ENCODE measurements at places on chromosomes 11 and 22.

DNA sequence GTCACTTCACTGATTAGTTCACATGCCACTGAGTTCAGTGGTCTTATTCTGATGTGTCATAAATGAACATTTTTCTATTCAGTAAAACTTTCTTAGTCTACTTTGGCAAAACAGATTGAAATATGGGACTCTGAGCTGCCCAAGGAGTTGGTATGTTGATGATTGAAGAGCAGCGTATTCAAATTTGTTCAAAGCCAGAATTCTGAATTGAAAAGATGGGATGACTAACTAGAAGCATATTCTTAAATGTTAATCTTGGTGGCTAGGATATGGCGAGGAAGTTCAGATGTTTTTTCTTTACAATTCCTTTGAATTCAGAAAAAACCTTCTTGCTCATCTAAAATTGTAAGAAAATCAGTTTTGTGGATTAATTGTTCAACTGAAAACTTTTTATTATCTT is 34.7 kb downstream of the KMT2A start:
- no peak for DNase-seq

- DNase-seq, result peak; percentile 48
Measured at GRCh38 chr11:26106726-26107125, 225.2 kb upstream of the ANO3 start.

DNA sequence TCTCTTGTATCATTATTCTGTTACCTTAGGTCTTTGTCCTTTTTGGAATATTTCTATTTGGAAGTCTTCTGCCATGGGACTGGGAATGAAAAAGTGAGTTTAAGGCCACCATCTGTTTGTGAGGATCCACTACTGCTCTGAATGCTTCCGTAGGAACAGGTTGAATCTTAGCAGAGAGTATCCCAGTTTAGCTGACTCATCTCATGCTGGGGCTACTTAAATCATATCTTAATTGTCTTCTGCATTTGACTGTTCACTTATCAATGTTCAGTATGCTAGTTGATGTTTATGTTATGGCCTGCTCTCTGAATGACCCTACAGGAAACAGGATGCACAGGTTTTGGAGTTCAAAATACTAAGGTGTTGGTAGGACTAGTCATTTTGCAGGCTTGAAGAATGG is 1.4 kb upstream of the OR52I2 start:
- no peak for DNase-seq

GRCh38 chr11:119284344-119285157 is 32.4 kb downstream of the MCAM start:
- DNase-seq, result no peak

GRCh38 chr11:61687420-61687819 is 7.2 kb downstream of the DAGLA start:
- DNase-seq, result no peak

DNA sequence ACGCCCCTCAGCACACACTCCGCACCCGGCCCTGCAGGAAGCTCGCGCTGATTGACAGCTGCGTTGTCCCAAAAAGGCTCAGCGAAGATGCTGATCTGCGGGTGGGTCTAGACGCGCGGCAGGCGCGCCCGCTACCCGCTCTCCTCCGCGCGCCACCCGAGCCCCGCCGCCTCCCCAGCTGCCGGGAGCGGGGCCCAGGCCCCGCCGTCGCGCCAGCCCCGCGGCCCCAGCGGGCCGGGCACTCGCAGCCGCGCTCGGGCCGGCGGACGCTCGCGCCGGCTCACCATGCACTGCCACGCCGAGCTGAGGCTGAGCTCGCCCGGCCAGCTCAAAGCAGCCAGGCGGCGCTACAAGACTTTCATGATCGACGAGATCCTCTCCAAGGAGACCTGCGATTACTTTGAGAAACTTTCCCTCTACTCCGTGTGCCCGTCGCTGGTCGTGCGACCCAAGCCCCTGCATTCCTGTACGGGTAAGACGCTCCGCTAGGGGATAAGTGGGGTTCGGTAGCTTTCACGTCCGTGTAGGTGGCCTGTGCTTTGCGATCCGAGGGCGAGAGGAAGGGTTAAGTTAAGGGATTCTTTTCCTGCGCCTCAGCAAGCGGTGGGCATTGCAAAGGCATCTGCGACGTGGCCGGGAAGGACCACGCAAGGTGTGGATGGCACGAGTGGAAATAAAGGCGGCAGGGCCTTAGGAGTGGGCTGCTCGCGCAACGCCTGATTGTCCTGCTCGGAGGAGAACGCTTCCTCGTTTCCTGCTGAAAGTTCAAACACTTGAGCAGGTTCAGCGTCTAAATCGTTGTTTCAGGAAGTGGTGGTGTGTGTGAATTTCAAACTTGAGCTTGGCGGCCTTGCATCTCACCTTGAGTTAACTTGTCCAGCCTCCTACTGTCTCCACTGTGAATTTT is at the start of gene BARX2:
Gene BARX2 (plus strand): TSS at position 98 of the 907 bp plus-strand sequence. CDS start 188 bp downstream, at position 286.
- peak; percentile 12 for DNase-seq

DNA sequence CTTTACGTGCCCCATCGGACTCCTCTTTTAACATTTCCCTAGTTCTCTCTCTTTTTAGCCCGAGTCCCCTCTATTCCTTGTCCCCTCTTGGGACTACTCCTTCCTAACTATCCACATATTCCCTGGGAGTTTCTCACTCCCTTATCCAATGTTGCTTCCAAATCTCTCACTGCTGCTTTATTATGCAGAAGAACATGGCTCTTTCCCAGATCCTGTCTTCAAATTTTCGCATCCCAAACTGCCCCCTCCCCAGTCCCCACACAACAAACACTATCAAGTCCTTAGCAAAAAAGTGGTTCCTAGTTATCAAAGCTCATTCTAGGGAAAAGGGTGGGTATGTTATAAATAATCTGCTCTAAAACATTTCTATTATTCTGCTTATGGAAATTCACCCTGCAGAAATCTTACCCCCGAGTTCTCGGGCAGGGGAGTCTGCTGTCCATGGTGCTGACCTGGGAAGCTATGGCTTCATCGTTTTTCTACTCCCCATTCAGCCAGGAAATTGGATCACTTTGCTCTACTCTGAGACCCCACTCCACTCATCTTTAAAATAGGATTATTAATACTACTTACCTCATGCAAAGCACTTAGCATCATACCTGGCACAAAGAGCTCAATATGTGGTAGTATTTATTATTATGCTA is 393.5 kb downstream of the BUD13 start:
- no peak for DNase-seq

- DNase-seq, result no peak
Measured at GRCh38 chr11:75632450-75632849, 36.4 kb downstream of the MAP6 start.

GRCh38 chr11:35822815-35823495 is 120.9 kb upstream of the LDLRAD3 start:
- no peak for DNase-seq

DNA sequence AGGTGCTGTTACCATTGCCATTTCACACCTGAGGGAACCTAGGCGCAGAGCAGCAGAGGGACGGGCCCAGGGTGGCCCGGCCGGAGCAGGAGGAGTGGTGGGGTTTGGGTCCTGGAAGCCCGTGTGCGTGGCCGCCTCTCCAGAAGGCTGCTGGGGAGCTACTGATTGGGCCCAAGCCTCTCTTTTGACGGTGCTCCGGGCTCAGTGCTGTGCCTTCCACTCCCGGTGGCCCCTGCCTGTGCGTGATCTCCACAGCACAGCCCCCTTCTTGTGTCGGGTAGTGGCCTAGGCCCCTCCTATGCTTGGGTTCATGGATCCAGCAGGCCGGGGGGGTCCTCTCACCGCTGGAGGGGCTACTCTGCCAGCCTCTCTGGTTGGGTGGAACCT is 41.0 kb downstream of the SMIM38 start:
- DNase-seq, result no peak

- no peak for DNase-seq
Measured at GRCh38 chr22:49688516-49689254, 139.0 kb downstream of the BRD1 start.

- DNase-seq, result no peak
Measured at GRCh38 chr22:29030016-29030617, 31.5 kb downstream of the C22orf31 start.

DNA sequence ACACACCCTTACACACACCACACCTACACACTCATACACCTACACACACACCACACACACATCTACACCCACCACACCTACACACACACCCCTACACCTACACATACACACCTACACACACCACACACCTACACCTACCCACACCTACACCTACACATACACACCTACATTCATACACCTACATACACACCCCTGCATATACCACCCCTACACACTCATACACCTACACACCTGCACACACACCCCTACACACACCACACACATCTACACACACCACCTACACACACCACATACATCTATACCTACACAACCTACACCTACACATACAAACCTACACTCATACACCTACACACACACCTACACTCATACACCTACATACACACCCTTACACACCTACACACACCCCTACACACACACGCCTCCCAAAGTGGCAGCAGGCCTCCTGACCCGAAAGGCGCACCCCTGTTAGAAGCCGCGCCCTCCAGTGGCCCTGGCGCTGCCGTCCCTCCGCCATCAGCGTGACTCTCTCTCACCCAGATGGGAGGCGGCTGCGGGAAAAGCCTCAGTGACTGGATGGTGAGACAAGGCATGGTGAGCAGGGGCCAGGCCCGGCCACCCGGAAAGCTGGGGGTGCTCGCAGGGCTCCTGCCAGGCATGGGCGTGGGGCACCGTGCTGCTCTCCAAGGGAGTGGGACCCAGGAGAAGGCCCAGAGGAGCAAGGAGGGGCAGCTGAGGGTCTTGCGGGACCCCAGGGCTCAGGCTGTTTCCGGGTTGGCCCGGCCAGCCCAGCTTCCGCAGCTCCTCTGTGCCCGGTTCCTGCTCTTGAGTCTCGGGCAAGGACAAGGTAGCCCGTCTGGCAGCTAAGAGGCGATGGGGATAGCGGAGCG is 37.0 kb upstream of the HMOX1 start:
- DNase-seq, result no peak

- DNase-seq, result no peak
Measured at GRCh38 chr11:30710221-30710620, 124.1 kb upstream of the MPPED2 start.

GRCh38 chr11:116276051-116277044 is 496.4 kb downstream of the BUD13 start:
- DNase-seq, result no peak

- DNase-seq, result peak; percentile 18
Measured at GRCh38 chr11:19253153-19253745, 12.5 kb upstream of the E2F8 start.

- no peak for DNase-seq
Measured at GRCh38 chr11:94770563-94771120, 2.5 kb downstream of the AMOTL1 start.

DNA sequence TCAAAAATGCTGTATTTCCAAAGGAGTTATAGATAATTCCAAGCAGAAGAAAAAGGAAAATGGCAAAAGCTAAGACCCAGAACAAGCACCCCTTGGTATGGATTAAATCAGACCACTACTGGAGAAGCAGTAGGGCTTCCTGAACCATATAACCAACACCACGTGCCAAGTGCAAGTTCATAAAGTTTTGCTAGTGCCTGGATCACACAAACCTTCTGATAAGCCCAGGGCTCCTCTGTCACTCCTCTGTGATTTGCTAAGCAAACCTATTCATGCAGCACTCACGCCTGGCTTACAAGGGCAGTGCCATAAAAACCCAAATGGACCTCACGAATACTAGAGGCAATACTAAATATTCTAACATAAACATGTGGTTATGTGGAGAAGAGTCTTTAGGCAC is 13.3 kb downstream of the LARGE1 start:
- DNase-seq, result no peak

DNA sequence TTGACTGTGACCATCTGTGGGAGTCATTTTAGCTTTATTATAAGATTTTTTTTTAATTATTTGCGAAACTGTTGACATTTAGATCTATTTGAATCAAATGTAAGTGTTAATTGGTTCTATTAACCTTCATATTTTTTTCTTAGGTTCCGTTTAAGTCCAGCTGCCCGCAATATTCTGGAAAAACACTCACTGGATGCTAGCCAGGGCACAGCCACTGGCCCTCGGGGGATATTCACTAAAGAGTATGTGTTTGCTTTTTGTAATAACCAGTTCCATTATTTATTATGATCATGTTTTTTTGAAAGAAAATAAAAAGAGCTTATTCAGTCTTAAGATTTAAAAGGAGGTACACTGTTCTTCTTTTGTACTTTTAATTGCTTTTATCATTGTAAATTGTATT is 43.9 kb downstream of the PDHX start:
- no peak for DNase-seq

DNA sequence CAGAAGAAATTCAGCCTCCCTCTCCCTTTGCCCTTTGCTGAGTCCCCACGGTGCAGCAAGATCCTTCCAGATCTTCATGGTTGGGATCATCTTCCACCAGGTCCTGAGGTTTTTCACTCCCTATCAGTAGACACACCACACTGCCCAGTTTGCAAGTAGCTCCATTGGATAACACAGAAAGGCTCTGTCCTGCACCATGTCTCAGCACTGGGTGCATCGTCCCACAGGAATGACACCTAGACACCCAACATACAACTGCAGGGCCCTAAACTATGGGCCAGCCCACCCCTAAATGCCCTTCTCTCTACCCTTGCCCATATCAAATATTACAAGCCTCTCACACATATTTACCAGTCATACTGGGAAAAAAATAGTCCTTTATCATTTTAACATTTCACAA is 9.4 kb downstream of the KLHL22 start:
- no peak for DNase-seq

- DNase-seq, result no peak
Measured at GRCh38 chr11:114651145-114651718, 27.1 kb upstream of the NXPE2 start.

DNA sequence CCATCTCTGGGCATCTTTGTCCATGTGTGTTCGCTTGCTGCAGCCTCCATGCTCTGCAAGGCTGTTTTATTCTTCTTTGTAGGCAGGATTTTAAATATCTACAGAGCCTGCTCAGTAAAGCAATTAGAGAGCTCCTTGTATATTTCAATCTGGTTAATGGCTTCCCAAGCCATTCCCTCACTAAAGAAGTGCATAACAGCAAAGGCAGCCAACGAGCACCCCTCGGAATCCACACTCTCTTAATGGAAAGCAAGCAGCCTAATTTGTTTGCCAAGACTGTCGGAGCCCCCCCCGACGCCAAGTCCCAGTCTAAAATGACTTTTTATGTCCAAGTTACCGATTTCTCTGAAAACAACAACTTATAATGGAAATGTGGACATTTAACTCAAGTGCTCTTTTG is 123.6 kb downstream of the ARL14EP start:
- no peak for DNase-seq

DNA sequence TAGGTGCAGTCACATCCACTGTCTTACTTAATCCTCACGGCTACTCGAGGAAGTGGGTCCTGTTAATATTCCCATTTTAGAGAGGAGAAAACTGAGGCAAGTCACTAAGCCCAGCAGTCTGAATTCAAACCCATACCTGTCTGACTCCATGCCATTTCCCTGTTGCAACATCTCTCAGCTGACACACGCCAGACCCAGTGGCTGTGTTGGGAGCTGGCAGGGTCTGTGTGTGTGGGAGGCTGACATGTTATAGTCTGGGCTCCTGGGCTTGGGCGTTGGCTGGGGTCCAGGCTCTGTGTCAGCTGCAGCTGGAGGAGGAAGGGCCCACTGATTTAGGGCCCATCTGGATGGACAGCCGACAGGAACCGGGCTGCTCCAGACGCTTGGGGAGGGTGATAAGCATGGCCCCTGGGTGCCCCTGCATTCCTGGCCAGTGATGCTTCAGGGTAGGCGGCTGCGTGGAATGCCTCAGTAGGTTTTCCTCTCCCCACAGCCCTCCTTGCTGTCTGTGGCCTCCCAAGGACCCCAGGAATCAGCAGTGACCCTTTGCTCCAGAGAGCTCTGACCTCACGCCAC is 562.5 kb downstream of the MN1 start:
- no peak for DNase-seq
